Activated naive CD4-positive, alpha-beta T cell treated with anti-CD3 and anti-CD28 coated beads, Interleukin-2, amount 10 ng/mL, durations not matched to agents 7 days and 5 days (primary cell): ENCODE measurements at places on chromosomes 11 and 22.

GRCh38 chr11:12111549-12112520, 1.4 kb downstream of the MICAL2 start:
- DNase-seq = no peak

GRCh38 chr22:19704355-19705015, 9.8 kb upstream of the SEPTIN5 start:
- no peak for DNase-seq

- no peak for DNase-seq
These were observed 148.3 kb upstream of the CADM1 start for GRCh38 chr11:115652496-115652895.

DNA sequence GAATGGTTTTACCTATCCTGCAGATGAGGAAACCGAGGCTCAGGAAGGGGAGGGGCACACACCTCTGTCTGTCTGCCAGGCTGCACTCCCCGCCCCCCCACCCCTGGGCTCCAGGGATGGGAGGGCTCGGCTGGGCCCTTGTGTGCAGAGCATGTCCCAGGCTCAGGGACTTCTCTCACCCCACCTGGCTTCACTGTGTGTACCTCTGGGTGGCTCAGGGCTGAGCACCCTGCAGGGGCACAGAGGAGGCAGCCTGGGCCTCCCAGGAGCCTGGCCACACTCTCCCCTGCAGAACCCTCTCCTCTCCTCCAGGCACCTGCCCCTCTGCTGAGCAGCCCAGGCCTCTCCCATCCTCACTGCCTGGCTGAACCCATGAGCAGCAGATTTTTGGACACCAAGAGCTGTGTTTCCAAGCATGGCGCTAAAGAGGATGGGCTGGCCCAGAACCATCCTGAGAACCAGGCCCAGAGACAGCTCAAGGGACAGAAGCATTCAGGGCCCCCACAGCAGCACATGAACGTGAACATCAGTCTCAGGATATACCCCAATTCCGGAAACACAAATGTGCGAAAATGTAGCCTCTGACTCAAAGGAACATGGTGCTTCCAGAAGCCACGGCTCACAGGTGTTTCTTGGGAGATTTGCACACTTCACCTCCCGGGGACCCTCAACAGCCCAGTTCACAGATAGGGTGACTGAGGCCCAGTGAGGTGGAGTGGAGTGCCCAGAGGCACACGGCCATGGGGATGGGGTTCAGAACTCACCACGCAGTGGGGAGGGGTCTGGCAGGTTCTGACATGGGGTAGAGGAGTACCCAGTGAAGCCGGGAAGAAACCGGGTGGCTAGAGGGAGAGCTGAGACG, 10.5 kb downstream of the EMID1 start:
- no peak for DNase-seq

GRCh38 chr22:30217698-30218560, 28.6 kb downstream of the LIF start:
- no peak for DNase-seq
